Activated CD4-positive, alpha-beta memory T cell treated with anti-CD3 and anti-CD28 coated beads for 36 hours (primary cell): ENCODE measurements at places on chromosomes 6 and 20.
A peak's percentile ranks its signal among the peaks of the same experiment; 100 is the strongest.

DNA sequence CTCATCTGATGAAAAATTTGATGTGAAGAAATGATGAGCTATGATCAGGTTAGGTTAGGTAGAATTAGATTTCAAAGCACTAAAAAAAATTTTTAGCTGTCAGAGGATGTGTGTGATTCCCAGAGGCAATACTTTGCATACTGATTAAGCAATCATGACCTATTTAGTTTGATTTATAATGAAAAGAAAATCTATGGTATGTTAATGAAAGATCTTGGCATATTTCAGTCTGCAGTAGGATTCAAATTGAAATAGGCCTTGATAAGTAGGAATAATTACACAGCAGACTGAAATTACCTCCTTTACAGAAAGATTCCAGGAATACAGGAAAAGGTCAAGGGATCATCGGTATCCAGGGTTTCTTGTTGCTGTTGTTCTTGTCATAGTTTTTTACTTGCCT is 69.3 kb downstream of the HDDC2 start:
- no peak for DNase-seq

DNA sequence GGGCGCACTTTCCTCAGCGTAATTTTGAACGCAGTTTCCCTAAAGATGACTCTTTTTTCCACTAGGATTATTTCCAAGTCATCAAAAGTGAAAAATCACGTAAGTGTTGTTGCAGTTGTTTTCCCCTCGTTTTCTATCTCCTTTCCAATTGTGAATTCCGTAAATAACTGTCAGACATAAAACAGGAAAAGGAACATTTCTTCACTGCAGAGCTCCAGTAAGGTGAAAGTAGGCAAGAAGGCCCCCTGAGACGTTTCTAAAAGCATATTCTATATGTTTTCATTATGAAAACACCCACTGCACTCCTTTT is 17.8 kb downstream of the HIVEP2 start:
- DNase-seq = no peak

DNA sequence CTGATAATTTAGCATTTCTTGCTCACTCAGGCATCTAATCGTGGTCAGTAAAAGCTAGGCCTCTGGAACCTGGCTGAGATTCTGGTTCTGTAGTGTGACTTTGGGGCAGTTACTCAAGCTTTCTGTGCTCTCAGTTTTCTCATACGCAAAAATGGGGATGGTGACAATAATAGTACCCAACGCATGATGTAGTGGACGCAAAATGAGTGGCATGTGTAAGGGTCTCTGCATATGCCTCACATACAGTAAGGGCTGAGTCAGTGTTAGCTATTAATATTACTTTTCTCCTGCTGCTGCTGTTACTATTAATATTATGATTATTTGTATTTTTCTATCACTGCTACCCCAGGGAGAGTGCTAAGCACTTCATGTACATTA is 686 bp downstream of the GINS1 start:
- DNase-seq = no peak

DNA sequence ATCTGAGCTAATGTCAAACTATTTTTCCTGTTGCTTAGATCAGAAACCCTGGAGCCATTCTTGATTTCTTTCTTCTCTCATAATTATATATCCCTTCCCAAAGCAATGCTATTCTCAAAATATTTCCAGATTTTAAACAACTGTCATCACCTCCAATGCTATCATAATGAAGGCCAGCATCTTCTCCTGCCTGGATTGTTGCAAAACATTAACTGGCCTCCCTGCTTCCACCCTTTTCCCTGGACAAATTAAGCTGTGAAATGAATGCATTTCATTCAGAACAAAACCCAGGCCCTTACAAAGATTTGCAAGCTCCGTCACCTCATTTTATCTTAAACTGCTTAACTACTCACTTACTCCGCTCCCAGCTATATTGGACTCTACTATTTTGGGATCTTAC is 535.3 kb upstream of the HS3ST5 start:
- no peak for DNase-seq

DNA sequence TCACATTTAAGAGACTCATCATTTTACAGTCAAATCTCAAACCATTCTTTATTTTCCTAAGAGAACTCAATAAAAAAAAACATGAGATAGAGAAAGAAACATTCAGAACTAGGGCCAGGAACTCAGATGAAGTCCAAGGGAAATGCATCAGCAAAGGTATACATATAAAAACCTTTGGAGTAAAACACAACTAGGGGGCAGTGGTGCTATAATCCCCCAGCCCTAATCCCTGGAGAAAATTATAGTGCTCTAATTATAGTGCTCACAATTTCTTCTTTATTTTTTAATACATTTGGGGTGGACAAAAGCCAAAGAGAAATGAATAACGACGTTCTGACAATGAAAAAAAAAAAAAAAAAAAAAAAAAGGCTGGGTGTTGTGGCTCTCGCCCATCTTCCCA is 100.6 kb upstream of the EMILIN3 start:
- no peak for DNase-seq

DNA sequence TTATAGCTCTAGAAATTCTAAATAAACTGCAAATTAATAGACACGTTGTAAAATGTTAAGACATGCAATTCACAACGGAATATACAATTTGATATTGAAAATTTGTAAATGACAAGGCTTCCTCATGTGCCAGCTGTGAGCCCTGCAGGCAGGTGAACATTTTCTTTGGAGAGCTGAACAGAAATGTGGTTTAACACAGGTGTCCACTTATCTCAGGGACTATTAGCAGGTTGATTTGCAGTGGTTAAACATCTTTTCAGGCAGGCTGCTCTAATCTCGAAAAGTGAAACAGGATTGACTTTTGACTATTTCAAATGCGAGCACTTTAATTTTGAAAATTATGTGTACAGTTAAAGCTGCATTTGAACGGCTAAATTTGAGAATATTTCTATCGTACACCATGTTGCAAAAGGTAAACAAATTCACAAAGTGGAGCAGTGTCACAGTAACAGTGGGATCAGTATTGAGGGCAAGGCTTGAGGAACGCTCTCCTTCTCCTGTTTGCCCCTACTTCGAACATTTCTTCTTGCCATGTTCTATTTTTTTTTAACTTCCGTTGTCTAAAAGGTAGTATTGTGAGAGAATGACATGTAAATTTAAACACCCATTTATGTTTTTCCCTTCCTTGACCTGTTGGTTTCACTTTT is 210.8 kb downstream of the CDKAL1 start:
- DNase-seq = no peak

DNA sequence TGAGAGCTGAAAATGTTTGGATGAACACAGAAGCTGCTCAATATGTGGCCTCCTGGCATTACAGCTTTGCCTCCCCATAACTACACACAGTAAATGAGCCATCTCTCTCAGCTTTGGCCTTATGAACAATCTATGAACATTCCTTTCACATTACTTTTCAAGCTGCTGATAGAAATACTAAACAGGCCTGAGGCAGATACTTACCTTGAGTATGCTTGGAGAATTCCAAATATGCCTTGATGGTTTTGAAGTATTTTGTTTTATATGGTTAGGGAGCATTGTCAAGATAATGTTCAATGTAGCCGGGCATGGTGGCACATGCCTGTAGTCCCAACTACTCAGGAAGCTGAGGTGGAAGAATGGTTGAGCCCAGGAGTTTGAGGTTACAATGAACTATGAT is 104.5 kb downstream of the CD24 start:
- no peak for DNase-seq

DNA sequence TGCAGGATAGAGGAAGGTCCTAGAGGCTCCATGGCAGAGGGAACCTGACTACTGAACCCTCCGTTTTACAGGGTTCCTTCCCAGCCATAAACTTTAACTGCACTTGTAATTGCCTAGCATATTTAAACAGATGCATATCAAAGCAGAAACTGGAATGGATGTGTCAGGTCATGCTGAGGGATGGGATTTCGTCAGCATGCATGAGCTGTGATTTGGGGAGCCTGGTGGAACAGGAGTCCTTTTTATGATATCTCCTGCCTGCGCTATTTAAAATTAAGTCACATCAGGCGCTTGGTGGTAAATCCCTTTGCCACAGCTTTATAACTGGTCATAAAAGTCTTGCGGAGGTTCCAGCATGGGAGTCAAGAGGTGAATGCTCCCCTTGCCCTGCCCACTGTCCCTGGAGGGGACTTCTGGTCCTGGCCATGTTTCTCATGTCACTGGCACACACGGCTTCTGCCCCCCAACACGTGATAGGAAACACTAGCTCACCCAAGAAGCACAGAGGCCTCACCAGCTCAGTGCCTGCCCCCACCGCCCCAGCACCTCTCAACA is 26.0 kb upstream of the PCMTD2 start:
- DNase-seq = no peak

DNA sequence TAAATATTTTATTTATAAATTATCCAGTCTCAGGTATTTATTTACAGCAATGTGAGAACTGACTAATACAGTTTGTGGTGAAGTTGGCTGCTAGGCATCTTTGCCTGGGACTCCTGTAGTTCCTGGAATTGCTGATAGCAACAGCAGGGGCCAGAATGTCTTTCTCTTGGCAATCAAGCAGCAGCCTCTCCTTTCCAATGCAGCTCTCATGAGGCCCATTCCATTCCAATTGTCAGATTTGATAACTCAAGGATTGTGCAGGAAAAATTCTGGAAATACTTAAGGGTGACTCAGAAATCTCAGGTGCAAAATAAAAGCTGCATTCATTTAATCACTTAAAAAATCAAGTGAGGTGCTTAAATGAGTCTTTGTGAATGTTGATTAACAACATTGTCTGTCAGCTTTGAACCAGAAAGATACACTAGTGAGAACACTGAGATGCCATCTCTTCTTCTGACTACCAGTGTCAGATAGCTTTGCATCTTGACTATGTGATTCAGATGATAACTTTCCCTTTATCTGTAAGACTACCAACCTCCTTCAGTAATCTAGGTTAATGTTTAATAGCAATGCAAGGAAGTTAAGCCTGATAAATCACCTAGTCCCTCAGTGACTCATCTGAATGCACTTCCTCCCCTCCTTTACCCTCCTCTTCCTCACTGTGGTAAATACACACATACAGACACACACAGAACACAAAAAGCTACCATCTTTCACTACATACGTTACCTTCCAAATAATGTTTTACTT is 32.1 kb upstream of the COL21A1 start:
- no peak for DNase-seq

DNA sequence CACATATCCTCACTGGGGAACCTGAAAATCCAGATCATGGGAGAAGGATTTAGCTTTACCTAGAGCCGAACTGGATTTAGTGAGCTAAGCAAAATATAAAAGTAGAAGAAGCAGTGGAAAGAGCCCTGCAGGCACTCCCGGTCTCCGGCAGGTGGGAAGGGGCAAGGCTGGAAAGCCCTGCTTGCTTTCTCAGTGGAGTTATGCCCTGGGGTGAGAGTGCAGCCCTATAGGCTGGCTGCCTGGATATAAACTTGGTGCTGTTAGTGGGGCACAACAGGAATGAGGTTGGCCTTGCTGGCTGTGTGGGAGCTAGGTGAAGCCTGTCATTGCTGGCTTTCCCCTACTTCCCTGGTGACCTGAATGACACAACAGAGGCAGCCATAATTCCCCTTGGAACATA is 122.0 kb downstream of the CDK19 start:
- no peak for DNase-seq

- DNase-seq = no peak
Measured at GRCh38 chr6:52499681-52500236, 77.1 kb downstream of the TRAM2 start.

GRCh38 chr20:62252342-62252966 is 14.1 kb downstream of the OSBPL2 start:
- DNase-seq = no peak

GRCh38 chr20:51008718-51009117 is 14.2 kb downstream of the KCNG1 start:
- no peak for DNase-seq

- DNase-seq = no peak
Measured at GRCh38 chr6:84151669-84152068, 75.8 kb downstream of the CEP162 start.

GRCh38 chr20:4997222-4997621 is 4.1 kb downstream of the SLC23A2 start:
- DNase-seq = no peak

GRCh38 chr6:52361414-52361944 is 472 bp upstream of the PAQR8 start:
- peak; percentile 44 for DNase-seq

- no peak for DNase-seq
Measured at GRCh38 chr6:145569140-145569539, 166.2 kb downstream of the EPM2A start.

DNA sequence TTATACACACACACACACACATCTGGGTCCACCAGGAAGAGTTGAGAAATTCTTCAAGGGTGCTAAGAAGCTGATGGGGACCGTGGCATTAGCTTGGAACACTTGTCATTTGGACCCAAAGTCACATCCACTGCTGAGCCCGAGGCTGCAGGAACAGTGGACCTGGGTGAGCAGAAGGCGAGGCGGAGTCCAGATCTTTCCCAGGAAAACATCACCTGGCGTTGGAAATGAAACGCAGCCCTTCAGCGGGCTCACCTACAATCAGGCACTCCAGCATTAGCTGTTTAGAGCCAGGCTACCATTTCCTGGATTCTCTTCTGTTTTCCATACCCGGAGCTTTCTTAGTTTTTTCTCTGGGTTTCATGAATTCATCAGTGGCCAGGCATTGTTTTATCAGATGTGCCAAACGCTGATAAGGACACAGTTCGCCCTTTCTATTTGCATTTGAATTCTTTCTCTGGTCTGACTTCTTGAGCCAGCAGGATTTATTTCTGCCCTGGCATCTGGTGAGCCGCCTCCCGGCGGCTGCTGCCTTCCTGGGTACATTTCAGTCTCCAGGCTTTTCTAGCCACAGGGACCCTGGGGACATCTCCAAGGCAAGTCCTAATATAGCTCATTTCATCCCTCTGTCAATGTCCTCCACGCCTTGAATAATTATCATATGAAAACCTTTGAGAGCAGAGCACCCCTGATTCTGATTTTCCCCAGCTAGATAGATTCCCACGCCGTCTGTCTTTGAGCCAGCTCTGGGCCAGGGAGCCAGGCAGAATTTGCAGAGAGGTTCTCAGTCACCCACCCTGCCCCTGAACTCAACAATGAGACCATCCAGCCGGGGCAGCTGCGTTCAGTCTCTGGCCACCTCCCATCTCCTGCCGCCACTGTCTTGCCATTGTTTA is 170.9 kb downstream of the TTLL2 start:
- DNase-seq = no peak

GRCh38 chr6:53727748-53728147 is 62.2 kb upstream of the KLHL31 start:
- no peak for DNase-seq

DNA sequence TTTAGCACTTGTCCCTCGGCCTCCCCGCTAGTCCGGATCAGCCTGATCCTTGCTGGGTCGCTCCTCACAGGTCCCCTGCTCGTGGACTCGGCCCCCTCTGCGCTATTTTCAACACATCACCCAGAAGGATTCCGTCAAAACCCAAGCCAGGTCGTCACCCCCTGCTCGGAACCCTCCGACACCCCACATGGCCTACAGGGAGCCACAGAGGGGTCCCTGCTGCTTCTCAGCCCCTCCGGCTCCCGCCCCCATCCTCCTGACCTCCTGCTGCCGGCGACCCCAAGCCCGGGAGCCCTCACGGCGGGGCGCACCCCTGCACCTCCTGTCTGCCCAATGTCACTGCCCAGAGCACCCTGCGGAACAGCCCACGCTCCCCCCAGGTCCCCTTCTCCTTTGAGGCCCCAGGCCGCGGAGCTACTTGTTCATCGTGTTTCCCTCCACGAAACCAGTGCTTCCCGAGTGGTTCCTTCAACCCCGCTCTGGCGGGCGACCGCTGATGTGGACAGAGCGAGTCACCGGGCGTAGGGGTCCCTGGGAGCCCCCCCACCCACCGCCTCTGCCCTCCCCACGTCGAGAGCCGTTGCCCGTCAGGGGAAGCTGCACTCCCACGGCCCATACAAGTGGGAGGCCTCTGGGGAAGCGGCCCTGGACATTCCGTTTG is 638 bp upstream of the MYL9 start:
- DNase-seq = no peak

GRCh38 chr6:90274451-90275030 is 22.1 kb downstream of the BACH2 start:
- peak; percentile 96 for DNase-seq
